ENCODE measurements at places on chromosomes 11 and 22. TPM values are rescaled to one million over a fixed set of nuclear protein-coding genes. Genes with fewer than 3 reads are reported as not detected.

DNA sequence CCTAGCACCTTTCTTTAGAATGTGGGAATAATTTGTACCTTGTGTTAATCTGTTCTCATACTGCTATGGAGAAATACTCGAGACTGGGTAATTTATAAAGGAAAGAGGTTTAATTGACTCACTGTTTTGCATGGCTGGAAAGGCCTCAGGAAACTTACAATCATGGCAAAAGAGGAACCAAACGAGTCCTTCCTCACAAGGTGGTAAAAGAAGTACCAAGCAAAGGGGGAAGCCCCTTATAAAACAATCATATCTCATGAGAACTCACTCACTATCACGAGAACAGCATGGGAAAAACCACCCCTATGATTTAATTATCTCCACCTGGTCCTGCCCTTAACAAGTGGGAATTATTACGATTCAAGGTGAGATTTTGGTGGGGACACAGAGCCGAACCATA is 127.1 kb upstream of the ANO3 start:
- DNase-seq = no peak

- DNase-seq = no peak
Observed at GRCh38 chr22:28716686-28717085, 24.9 kb downstream of the CHEK2 start.

DNA sequence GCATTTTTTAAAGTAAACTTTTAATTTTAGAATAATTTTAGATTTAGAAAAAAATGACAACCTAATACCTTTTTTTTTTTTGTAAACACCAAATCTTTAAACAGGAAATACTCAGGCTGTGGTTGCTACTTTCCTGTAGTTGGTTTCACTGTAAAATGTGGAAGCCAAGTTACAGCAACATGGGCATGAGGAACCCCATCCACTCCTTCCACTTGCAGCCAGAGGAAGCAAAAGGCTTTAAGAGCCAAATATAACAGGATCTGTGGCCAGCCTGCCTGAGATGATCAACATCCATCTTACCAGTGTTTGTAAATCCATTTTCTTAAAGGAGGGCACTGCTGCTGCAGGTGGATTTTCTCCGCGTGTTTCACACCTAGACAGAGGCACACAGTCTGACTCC is 66.2 kb downstream of the TNRC6B start:
- no peak for DNase-seq

GRCh38 chr22:43833286-43834240 is 21.5 kb upstream of the EFCAB6 start:
- no peak for DNase-seq

DNA sequence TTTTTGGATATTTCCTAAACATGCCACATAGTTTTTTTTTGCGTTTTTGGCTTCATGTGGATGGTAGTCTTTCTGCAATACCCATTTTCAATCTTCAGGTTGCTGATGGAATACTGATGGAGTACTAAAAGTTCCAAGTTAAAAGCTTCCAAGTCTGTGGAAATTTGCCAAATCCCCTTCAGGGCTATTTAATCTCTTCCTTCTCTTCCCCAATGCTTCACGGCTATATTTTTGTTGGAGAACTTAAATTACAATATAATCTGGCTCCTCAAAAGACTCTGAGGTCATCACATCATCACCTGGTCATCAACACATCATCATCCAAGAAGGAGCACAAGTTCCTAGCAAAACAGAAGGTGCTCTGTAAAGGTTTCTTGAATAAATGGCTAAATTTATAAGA is 881.0 kb upstream of the TENM4 start:
- no peak for DNase-seq

DNA sequence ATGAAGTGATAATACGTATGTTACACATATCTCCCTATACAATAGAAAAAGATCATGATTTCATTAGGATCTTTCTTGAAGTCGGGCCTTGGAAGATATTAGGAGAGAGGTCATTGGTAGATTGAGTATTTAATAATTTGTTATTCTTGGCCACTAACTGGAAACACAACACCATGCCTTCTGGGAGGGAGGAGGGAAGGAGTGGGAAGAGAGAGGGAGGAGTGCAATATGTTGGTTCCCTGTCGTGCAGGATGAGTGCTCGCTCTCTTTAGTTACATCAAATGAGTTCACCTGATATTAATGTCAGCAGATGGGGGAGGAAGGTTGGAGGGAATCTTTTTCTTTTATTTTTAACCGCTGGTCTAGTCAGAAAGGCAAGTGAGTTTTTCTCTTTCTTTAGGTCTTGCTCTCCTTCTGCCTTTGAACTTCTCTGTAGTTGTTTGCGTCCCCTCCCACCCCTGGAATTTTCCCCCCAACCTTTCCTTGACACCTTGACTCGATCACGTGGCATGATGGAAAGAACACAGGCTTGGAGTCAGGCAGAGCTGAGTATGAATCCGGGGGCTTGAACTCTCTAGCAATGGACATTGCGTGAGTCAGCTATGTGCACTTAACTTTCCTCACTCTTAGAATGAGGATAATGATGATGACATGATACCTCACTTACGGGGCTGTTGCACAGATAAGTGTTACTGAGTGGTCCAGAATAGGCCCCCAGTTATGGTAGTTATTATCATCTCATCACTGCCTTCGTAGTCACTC is 6.2 kb downstream of the ADAMTS15 start:
- no peak for DNase-seq

- no peak for DNase-seq
Observed at GRCh38 chr11:113871336-113871735, 4.0 kb downstream of the USP28 start.

DNA sequence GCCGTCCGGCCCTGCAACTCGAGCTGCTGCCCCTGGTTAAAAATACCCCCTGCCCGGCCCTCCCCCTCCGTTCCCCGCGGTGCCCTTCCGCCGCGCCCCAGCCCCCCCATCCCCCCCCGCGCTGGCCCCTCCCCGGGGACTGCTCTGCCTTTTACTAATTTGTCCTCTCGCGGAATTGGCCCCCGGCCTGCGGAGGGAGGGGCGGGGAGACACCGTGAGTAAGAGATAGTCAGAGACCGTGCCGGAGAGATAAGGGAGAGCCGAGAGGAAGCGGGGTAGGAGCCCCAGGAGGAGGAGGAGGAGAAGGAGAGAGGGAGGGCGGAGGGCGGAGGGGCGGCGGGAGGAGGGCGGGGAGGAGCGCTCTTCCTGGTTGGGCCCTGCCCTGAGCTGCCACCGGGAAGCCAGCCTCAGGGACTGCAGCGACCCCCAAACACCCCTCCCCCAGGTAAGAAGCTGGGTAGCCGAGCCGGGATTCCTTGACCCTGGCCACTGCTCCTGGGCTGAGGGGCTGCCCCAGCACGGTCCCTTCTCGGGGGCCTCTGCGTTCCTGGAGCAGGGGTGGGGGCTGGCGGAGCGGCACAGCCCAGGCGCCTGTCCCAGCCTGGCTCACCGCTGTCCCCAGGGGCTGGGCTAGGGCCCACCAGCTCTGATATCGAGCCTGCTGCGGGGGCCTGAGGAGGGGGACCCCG is at the start of gene CAPN1:
TSS of gene CAPN1 (plus strand) at position 360 of the 689 bp plus-strand sequence. CDS start 774 bp downstream, outside the sequence.
- peak; percentile 49 for DNase-seq

- DNase-seq = peak; percentile 46
Observed at GRCh38 chr22:38114484-38115398, 4.3 kb upstream of the BAIAP2L2 start.

- no peak for DNase-seq
Observed at GRCh38 chr11:77049026-77049425, 14.8 kb downstream of the B3GNT6 start.

- DNase-seq = no peak
Observed at GRCh38 chr11:17012179-17012578, 2.0 kb downstream of the PLEKHA7 start.

GRCh38 chr11:45411228-45411946 is 125.2 kb upstream of the SYT13 start:
- no peak for DNase-seq

GRCh38 chr11:103586756-103587155 is 449.7 kb upstream of the DDI1 start:
- no peak for DNase-seq

- DNase-seq = no peak
Observed at GRCh38 chr11:12813371-12814225, 139.4 kb downstream of the TEAD1 start.

- no peak for DNase-seq
Observed at GRCh38 chr22:46004105-46004866, 27.3 kb upstream of the WNT7B start.

GRCh38 chr11:132504501-132505041 is 1027.7 kb downstream of the OPCML start:
- no peak for DNase-seq

- no peak for DNase-seq
Observed at GRCh38 chr22:22735695-22736611, 91.5 kb downstream of the GGTLC2 start.

- DNase-seq = no peak
Observed at GRCh38 chr11:111624608-111625007, 22.4 kb downstream of the SIK2 start.

- no peak for DNase-seq
Observed at GRCh38 chr11:95883381-95883780, 40.5 kb downstream of the MTMR2 start.

- DNase-seq = no peak
Observed at GRCh38 chr11:77199137-77199745, 71.2 kb downstream of the MYO7A start.

DNA sequence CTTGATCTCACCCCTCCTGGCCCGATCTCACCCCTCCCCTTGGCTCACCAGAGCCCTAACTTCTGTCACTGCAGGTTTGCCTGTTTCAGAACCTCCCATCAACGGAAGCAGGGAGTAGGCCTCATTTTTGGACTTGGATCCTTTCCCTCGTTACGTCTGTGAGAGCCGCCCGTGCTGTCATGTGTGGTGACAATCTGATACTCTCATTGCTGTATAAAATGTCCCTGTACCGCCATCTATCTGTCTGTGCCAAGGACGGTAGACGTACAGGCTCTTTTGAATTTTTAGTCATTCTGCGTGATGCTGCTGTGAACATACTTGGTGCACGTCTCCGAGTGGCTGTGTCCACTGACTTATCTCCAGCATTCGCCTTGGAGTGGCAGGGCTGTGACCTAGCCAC is 1163.1 kb downstream of the BRD1 start:
- DNase-seq = no peak

- DNase-seq = no peak
Observed at GRCh38 chr22:35192129-35192918, 65.0 kb upstream of the HMGXB4 start.

DNA sequence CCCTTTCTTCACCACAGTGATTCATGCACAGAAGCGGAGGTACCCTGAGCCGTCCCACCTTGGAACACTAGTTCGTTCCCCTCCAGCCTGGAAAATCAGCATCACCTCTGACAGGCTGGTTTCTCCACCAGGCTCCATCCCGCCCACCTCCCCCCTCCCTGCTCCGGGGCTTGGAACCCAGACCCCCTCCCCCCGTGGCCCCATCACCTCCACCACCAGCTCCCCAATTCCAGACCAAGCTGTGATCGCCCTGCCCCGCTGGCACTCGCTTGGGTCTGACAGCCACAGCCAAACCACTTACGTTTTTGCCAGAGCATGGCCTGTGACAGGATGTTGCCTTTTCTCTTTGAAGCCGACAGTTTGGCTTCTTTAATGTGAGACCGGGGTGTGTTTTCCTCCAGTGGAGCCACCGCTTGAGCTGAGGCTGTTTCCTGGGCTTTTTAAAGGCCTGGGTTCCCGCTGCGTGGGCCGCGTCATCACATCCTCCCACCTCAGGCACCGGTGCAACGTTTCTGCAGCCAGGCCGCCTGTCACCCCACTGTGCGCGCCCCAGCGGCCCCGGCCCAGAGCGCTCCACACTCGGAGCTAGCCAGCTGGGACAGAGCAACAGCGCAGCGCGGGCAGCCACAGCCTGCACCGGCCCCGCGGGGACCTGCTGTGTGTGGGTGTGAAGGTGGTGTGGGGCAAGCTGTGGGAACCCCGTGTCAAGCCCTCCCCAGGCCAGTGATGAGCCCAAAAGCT is at the start of gene POU2AF1:
TSS of gene POU2AF1 (minus strand) at position 415 of the 741 bp plus-strand sequence. CDS start at position 317, 98 bp downstream.
- DNase-seq = no peak

DNA sequence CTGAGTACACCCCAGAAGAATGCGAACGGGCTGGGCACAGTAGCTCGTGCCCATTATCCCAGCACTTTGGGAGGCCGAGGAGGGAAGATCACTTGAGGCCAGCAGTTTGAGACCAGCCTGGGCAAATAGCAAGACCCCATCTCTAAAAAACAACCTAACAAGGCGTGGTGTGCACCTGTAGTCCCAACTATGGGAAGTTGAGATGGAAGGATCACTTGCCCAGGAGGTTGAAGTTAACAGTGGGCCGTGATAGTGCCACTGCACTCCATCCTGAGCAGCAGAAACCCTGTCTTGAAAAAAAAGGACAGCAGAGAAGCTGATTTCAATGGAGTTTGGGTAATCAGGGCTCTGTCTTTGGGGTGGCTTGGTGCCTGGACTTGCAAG is 3.3 kb downstream of the RPLP2 start:
- DNase-seq = no peak

GRCh38 chr11:29343465-29344333 is 673.1 kb downstream of the KCNA4 start:
- DNase-seq = no peak

- no peak for DNase-seq
Observed at GRCh38 chr11:460331-461199, 10.5 kb downstream of the PTDSS2 start.

- DNase-seq = no peak
Observed at GRCh38 chr11:119991669-119992068, 146.2 kb downstream of the TRIM29 start.

DNA sequence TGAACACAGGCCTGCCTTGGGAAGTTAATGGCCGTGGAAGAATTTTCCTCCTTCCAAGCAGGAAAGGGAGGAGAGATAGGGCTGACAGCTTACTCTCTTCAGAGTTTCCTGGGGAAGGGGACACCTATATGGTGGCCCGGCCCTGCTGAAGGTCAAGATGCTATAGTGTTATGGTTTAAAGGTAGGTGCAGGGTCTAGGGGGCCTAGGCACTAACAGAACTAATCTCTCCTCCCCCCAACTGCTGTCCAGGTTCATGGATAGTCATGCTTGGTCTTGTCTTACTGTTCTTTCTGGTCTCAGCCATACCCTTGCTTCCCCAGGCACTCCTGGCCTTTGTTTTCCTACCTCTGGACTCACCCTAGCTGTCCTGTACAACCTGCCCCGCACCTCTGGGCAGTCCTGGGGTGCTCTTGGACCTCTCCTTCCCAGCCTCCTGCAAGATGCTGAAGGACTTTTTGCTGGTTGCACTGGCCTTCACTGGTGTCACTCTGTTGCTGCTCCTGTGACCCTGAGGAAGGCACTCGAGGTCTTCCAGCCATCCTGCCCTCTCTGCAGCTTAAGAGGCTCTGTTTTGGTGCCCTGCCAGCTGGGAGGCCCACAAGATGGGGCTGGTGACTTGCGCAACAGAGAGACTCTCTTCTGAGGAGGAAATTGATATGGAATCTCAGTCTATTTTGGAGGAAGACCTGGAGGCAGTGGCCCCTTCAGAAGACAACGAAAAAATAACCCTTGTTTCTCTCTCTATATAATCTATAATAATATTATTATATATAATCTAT is 17.9 kb downstream of the SEC14L3 start:
- DNase-seq = no peak

ABCG4 gene
- total RNA-seq = 0.35 TPM

CARD16 gene
- total RNA-seq = 37.5 TPM

OR4D5 gene
- total RNA-seq = not detected

DDI1 gene
- not detected for total RNA-seq

ZDHHC5 gene
- total RNA-seq = 39.4 TPM

LSP1 gene
- not detected for total RNA-seq

WBP2NL gene
- 0.20 TPM for total RNA-seq
